ENCODE measurements at places on chromosomes 4 and X.

DNA sequence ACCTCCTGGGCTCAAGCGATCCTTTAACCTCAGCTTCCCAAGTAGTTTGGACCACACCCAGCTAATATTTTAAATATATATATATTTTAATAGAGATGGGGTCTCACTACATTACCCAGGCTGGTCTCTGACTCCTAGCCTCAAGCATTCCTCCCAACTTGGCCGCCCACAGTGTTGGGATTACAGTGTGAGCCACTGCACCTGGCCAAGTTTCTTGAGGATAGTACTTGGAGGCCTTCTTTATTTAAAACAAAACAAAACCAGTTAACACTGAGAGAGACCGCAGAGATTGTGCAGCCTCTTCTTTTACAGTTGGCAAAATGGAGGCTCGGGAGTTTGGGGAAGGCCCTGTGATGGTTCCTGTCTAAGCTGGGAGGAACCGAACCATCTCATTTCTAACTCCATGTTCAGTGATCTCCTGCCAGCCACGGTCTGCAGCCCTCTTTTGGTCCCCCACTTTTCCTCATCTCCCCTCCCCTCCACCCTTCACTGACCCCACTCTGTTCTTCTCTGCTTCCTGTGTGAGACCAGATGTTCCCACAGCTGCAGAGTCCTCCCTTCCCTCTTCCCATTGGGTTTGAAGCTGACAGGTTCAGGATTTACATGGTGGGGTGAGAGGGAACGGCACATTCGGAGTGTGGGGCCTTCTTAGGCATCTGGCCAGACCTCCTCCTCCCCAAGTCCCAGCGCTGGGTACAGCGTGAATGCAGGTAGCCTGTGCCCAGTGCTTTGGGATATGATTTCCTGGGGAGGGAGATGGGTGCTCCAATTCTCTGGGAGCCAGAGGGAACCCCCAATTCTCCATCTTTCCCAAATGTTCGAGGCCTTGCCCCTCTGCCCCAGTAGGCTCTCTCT is 1.4 kb upstream of the SORCS2 start:
- DNase-seq = peak; percentile 0

DNA sequence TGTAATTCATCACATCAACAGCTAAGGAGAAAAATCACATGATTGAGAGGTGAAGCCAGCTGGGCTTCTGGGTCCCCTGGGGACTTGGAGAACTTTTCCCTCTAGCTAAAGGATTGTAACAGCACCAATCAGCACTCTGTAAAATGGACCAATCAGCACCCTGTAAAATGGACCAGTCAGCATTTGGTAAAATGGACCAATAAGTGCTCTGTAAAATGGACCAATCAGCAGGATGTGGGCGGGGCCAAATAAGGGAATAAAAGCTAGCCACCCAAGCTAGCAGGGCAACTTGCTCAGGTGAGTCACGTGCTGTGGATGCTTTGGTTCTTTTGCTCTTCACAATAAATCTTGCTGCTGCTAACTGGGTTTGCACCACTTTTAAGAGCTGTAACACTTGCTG is 1248.3 kb downstream of the PCDH18 start:
- no peak for DNase-seq

DNA sequence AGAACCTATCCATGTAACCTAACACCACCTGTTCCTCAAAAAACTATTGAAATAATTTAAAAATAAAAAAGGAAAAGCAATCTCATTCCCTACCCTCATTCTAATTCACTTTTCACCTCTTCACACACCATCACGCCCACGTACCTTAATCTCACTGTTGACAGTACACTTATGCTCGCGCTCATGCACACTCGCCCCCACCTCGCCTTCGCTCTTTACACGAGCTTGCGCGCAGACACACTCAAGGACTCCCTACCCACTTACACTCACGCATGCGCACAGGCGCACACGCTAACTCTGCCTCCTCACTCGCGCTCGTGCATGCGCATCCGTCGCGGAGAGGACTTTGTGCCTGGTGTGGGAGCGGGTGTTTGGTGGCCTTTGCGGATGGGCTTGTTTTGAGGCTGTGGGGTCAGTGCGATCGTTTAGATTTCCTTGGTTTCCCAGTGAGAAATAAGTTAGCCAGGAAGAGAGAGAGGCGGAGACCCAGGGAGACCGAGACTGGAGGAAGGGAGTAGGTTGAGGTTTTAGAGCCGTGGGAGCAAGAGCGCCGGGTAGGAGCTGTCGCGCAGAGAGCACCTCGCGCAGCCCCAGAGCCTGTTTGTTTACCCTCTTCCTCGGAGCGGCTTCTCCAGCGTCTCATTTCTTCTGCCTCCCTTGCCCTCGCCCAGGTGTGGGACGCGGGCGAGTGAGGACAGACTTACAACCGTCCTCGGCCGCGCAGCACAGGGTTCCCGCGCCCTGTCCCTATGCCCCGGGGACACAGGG is 8.1 kb upstream of the GSX2 start:
- peak; percentile 80 for DNase-seq

- DNase-seq = no peak
Observed at GRCh38 chrX:150575419-150575814, 7.0 kb downstream of the MTM1 start.

DNA sequence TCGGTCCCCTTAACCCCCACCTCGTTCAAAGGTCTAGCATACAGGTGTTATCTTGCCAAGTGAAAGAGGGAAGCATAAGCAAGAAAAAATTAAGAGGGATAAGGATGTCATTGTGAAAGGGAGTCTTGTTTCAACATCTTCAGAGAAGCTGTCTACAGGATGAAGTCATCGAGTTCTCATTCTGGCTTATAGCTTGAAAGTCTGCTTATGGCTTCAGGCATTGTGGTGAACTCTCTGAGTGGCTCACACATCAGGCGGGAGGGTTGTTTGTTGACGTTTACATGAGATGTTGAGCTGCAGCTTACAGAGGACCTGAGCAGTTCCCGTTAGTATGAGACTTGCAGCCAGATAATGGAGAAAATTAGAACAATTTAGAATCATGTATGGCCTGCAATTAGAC is 16.6 kb downstream of the MAGEA9B start:
- DNase-seq = no peak

DNA sequence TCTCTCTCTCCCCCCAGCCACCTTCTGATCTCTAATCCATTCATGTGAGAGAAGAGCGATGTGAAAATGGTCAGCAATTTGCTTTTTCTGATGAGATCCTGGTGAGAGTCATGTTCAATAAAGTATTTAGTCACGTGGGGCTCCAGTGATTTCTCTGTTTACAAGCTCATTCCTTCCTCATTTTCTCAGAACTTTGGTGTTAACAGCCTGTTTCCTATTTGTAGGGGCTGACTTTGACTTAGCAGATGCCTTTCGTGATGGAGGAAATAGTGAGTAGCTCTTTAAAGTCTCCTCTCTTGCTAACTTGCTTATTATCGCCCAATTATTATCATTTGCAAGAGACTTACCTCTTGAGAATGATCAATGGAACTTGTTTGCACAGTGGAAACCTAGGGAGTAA is 72.6 kb upstream of the CD99 start:
- DNase-seq = no peak

- DNase-seq = no peak
Observed at GRCh38 chrX:13469963-13470684, 99.3 kb upstream of the EGFL6 start.

DNA sequence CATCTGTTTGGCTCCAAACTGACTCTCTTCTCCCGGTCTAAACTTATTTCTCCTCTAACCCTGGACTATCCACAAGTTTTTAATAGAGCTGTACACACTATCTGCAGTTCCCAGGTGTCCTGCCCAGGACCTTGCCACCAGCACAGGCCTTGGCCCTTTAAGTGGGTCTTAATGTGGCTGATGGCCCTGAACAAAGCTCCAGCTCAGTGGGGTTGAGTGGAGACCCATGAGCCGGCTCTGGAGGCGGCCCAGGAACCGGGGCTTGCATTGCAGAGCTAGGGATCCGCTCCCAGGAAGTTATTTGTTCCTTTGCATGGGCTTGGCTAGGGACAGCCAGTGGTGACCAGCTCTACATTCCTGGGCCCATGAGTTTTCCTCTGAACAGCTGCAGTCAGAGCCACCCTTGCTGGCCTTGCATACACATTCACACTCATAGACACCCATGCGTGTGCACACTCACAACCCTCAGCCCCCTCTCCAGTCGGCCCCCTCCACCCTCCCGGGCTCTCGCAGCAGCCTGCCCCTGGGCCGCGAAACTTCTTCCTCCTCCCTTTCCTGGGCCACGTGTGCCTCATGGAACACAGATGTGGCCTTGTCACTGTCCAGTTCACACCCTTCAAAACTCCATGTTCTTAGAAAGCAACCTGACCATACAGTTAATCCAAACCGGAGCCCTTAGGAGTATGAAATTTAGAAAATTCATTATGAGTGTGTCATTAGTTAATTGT is 58.2 kb downstream of the GPR143 start:
- DNase-seq = no peak

DNA sequence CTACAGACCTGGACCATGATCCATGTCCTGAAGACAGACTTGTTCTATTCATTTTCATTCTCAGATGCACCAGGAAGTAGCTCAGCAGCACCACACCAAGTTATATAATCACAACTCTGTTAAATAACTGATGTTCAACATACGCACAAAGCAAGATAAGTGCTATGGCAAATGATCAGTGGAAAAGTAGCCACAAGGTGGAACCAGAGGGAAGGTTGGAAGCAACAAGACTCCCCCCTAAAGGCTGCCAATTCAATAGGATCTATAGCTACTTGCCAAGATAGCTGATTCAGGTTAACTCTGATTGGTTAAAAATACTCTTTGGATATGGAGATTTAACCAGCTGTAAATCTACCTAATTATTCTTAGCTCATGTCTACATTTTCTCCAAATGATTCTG is 23.7 kb upstream of the FAM47B start:
- peak; percentile 51 for DNase-seq

- peak; percentile 16 for DNase-seq
Observed at GRCh38 chr4:124936427-124936826, 223.9 kb upstream of the ANKRD50 start.

GRCh38 chr4:25160714-25161592 is 704 bp upstream of the SEPSECS start:
- DNase-seq = no peak

GRCh38 chr4:54493862-54494261 is 163.9 kb upstream of the KIT start:
- DNase-seq = no peak

DNA sequence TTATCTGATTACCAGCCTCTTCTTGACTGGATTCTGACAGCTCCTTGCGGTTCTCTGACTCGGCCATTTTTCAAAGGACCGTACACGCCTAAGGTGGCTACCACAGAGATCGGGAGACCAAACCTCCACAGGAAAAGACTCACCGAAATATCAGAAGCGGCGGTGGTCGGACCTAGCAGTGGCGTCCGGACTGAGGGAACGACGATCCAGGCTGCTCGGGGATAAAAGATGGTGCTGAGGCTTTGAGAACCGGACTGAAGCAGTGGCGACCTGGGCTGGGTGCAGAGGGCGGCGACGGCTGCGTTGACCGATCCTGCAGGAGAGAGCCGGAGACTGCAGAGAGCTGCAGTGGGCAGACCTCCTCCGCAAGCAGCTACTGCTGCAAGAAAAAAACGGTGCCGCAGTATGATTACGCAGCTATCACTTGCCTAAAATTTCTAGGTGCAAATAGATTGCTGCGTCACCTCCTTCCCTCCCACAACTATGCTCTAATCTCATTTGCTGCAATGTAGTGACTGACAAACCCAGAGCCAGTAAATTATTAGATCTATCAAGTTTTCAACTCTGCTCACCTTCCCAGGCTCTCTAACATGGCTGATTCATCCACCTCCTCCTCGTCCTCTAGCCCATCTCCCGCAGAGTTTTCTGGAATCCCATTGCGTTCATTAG is at the start of gene NAP1L2:
TSS of gene NAP1L2 (minus strand) at position 426 of the 669 bp plus-strand sequence. CDS start at position 67, 359 bp downstream.
- DNase-seq = no peak

Measured in BE2C (cell line).